ENCODE measurements at places on chromosomes 12 and 14.

DNA sequence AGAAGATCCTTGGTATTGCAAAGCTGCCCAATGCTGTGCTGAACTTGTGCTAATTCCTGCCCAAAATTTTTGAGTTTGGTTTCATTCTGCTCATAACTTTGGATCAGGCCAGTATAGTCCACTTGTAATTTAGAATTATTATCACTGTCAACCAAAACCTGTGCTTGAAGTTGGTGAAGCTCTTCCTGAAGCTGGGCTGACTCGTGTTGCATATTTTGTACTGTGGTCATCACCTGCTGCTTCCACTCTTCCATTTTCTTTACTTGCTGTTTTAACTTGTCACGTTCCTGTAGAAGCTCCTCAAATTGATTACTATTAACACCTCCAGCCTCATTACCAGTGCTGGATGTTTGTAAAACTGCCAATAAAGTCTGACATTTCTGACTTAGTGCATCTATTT is 35.8 kb downstream of the TRIP11 start:
- DNase-seq, result no peak

- DNase-seq, result no peak
Observed at GRCh38 chr12:79367032-79367589, 323.7 kb downstream of the PAWR start.

DNA sequence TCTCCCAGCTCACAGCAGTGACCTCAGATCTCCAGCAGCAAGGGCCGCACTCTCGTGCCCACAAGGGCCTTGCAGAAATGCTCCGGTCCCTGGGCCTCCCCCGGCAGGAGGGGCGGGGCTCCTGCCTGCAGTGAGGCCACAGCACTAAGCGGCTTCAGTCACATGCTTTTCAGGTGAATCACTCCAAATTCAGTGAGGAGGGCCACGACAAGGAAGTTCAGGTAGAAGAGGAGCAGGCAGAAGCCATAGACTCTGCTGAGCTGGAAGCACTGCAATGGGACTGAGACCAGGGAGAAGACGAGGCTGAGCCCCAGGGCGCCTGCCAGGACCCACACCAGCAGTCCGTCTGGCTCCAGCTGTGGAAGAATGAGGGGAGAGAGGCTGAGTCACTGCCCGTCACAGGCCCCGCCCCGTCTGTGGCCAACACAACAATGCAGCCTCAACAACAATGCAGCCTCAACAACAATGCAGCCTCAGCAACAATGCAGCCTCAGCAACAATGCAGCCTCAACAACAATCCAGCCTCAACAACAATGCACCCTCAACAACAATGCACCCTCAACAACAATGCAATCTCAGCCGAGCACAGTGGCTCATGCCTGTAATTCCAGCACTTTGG is 35.2 kb downstream of the SLC8B1 start:
- no peak for DNase-seq

- DNase-seq, result peak; percentile 81
Observed at GRCh38 chr14:92386637-92387036, 63.7 kb downstream of the SLC24A4 start.

DNA sequence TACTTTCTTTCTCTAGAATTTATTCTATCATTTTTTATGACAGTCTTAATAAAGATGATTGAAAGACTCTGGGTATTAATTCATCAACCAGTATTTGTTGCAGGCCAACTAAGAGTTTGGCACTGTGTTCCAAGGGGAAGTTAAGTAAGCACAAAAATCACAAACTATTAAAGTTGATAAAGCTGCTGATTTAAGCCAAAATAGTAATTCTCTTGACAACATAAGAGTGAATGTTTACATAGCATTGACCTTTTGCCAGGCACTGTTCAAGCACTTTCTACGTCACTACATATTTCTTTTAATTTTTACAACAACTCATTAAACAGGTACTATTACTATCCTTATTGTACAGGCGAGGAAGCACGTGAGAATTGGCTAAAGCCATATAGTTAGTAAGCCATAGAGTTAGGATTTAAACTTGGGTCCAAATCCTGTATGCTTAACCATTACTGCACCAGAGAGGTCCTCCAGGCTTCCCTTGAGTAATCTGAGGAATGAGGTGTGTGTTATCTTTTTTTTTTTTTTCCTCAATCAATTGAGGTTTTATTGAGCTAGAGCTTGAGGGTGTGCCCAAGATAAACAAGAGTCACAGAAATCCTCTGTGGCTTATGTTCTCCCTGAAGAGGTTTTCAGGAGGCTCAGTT is 1009.6 kb downstream of the DIO2 start:
- DNase-seq, result no peak

GRCh38 chr12:98725476-98726247 is 80.6 kb downstream of the APAF1 start:
- peak; percentile 28 for DNase-seq

Data from inflammatory macrophage treated with lipopolysaccharide for 1 hour (primary cell).